Pancreas (tissue), 10 donors: ENCODE measurements at places on chromosomes 6 and 20. TPM values are rescaled to one million over a fixed set of nuclear protein-coding genes. Genes with fewer than 3 reads are reported as not detected.

DNA sequence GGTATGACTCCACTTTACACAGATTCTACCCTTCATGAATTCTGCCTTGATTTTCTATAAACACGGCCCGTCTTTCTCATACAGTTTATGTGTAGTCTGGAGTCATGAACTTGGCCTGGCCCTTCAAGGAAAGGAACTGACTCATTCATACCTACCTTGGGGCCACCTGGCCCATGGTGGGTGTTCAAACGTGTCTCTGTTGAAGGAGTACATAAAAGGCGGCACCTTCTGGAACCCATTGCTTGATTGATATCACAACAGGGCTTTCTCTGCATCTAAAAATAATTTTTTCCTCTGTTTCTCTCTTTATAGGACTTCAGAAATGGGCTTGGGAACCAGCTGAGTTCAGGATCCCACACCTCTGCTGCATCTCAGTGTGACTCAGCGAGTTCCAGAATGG is 363.0 kb upstream of the SOX4 start:
- no peaks in the 10 kb centered on the region for H3K27me3 ChIP-seq
- H3K4me3 ChIP-seq, result no peak overlapping the region
- no peaks in the 10 kb centered on the region for H3K4me1 ChIP-seq

DNA sequence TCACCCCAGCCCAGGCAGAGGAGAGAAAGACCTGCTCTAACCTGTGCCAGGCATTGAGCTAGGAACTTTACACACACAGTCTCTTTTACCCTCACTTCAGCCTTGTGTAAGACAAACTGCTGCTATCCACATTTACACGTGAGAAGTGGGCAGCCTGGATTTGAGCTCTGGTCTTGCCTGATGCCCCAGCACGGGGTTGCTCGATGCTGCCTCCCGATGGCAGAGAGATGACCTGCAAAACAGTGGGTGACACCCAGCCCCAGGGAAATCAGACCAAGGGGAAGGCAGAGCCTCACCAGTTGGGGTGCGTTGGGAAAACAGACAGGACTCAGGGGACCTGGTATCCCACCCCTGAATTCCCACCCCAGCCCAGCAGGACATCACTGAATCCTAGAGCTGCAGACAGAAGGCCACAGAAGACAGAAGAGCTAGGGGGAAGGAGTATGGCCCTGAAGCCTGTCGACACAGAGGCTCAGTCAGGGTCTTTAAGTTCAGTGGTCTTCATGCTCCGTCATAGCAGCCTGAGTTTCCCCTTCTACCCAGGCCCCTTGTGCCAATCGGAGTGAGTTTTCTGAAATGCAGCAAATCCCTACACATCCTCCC is 990 bp downstream of the BPI start:
- no peaks in the 10 kb centered on the region for H3K36me3 ChIP-seq
- no peak for DNase-seq
- no peaks in the 10 kb centered on the region for H3K4me1 ChIP-seq
- H3K4me3 ChIP-seq, result no peak overlapping the region
- H3K27me3 ChIP-seq, result no peaks in the 10 kb centered on the region
- H3K27ac ChIP-seq, result no peak overlapping the region

DNA sequence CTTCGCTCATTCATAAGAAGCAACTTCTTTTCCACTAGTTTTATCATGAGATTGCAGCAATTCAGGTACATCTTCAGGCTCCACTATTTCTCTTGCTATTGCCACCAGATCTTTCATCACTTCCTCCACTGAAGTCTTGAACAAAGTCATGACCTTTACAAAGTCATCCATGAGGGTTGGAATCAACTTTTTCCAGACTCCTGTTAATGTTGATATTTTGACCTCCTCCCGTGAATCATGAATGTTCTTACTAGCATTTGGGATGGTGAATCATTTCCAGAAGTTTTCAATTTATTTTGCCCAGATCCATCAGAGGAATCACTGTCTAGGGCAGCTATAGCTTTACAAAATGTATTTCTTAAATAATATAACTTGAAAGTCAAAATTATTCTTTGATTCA is 1.5 kb downstream of the CENPQ start:
- H3K27ac ChIP-seq, result no peak overlapping the region
- no peak overlapping the region for H3K4me3 ChIP-seq
- no peaks in the 10 kb centered on the region for H3K27me3 ChIP-seq
- H3K36me3 ChIP-seq, result no peaks in the 10 kb centered on the region
- H3K4me1 ChIP-seq, result peaks cover 15% of the 10 kb centered on the region

DNA sequence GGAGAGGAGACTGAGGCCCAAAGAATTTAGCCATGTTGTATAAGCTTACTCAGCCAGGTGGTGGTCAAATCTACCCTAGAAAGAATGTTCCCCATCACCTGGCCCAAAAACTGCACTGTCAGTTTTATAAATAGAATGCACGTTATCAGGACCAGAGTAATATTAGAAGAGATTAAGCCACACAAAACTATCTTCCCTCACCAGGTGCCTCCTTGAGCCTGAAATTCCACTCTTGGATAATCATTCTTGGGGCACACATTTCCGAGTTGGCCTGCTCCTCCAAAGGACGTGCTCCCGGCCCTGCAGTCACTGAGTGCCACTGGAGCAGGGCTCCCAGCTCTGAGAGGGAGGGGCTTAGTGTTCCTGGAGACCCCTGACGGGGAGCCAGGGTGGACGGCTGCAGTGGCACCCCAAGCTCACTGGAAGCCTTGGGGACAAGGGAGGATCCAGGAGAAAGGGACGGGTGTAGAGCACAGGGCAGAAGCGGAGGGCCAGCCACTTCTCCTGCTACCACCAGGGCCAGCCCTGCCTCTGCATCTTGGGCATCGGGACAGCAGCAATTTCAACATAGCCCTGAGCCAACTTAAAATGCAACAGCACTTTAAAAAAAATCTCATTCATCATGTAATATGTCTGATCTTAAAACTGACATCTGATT is 160.8 kb upstream of the QKI start:
- H3K4me3 ChIP-seq, result no peak overlapping the region
- DNase-seq, result no peak

DNA sequence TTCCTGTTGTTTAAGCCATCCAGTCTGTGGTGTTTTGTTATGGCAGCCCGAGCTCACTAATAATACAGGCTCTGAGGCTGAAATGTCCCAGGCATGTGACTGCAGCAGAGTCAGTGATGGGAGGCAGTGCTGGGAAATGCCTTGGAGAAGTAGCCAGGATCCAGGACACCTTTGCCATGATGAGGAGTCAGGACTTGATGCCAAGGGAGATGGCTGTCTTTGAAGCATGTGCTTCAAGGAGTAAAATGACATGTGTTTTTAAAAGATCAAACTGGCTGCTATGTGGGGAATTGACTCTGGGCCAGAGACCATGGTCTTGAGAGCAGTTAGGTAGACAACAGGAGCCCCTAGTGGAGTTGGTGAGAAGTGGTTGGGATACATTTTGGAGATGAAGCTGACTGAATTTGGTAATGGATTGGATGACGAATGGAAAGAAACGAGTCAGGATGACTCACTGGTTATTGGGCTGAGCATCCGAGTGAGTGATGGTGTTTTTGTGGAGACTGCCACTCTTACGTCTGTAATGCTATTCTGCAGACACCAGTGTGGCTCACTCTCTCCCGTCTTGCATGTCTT is 322.2 kb downstream of the PLCB1 start:
- no peaks in the 10 kb centered on the region for H3K36me3 ChIP-seq
- no peaks in the 10 kb centered on the region for H3K4me1 ChIP-seq
- no peak for DNase-seq
- no peak overlapping the region for H3K27ac ChIP-seq
- H3K27me3 ChIP-seq, result no peaks in the 10 kb centered on the region

GRCh38 chr6:15527838-15528617 is 134.8 kb downstream of the DTNBP1 start:
- DNase-seq, result no peak
- H3K4me3 ChIP-seq, result no peak overlapping the region
- H3K36me3 ChIP-seq, result no peaks in the 10 kb centered on the region

DNA sequence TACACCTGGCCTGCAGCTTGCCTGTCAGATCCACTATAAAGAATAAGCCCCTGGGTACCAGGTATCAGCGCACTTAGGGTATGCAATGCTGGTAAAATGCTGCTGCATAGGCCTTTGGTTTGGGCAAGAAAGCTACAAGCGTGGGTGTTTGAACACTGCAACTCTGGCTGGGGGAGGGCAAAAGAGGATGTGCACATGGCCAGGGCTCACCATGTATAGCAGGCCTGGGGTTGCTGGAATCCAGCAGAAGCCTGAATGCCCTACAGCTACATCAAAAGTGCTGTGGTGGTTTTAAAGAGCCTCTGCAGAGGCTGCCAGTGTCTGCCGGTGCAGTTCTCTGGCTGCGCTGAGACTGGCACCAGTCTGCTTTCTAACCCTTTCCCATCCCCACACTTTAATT is 51.7 kb downstream of the UQCC1 start:
- no peak overlapping the region for H3K27ac ChIP-seq
- no peak overlapping the region for H3K4me3 ChIP-seq
- H3K27me3 ChIP-seq, result no peaks in the 10 kb centered on the region
- no peak for DNase-seq

DNA sequence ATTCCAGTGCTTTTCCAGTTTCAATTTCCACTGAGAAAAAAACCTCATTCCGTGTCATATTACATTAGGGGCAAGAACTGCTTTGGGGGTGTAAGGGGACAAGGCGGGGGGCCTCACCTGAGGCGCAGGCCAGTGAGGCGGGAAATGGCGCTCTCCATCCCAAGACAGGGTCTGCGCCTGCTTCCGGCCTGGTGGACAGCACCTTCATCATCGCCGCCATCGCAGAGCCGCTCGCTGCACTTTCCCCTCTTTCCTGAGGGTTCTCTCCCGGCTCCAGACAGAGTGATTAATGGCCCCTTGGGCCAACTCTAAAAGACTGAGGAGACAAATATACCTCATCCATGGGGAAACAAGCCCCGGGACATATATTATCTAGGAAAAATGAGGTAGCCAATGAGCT is 270.0 kb upstream of the SOX4 start:
- no peaks in the 10 kb centered on the region for H3K27me3 ChIP-seq
- H3K4me3 ChIP-seq, result no peak overlapping the region
- DNase-seq, result no peak
- H3K4me1 ChIP-seq, result no peaks in the 10 kb centered on the region
- H3K36me3 ChIP-seq, result no peaks in the 10 kb centered on the region

- no peak overlapping the region for H3K4me3 ChIP-seq
- H3K27ac ChIP-seq, result no peak overlapping the region
- H3K36me3 ChIP-seq, result no peaks in the 10 kb centered on the region
- no peaks in the 10 kb centered on the region for H3K27me3 ChIP-seq
Measured at GRCh38 chr20:17972121-17972520, 3.3 kb downstream of the MGME1 start.

DNA sequence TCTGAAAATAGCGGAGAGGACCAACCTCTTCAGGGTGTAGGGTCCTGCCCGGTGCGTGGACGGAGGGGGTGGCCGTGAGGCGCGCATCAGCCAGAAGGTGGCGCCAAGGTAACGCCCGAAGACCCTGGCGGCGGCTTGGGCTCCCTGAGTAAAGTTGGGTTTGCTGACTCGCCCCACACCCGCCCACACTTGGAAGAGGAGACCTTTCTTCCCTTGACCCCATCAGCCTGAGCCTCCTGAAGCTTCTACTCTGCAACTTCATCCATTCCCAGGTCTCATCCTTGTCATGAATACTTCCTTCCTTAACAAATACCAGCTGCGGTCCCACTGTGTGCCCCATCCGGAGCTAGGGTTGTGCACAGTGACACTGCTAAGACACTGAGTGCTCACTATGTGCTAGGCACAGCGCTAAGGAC is 14.6 kb downstream of the CD40 start:
- H3K36me3 ChIP-seq, result no peaks in the 10 kb centered on the region
- H3K27me3 ChIP-seq, result no peaks in the 10 kb centered on the region
- DNase-seq, result peak; percentile 85
- H3K27ac ChIP-seq, result no peak overlapping the region

GRCh38 chr6:165647041-165647440 is 16.0 kb downstream of the PDE10A start:
- H3K4me3 ChIP-seq, result no peak overlapping the region
- H3K27ac ChIP-seq, result no peak overlapping the region
- no peaks in the 10 kb centered on the region for H3K27me3 ChIP-seq

DNA sequence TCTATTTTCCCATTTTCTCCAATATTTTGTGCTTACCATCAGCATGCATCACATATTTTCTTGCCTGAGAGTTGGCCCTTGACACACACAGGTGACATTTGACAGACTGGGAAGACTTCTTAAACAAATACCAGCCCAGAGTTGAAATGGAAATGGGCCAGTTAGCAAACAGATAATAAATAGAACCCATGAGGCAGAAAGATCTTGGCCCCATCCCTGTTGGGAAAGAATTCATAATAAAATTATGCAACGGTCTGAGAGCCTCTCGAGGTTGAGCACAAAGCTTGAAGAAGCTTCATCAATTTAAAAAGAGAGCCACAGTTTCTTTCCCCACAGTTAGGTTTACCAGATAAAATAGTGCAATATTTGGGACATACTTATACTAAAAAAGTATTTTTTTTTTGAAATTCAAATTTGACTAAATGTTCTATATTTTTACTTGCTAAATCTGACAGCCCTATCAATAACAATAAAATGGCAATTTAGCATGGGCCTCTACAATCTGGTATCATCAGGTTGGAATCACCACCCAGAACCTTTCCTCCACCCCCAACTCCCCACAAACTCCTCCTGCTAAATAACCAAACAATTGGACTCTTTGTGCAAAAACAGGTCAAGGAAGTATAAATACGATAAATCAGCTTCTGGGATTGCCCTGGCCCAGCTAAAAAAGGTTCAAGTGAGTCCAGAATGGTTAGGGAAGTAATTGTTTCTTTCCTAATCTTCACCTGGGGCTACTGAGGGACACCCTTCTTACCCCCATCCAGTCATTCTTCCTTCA is 129.8 kb downstream of the CD164 start:
- no peak for DNase-seq
- H3K36me3 ChIP-seq, result no peaks in the 10 kb centered on the region
- no peak overlapping the region for H3K4me3 ChIP-seq
- H3K4me1 ChIP-seq, result peaks cover 8% of the 10 kb centered on the region
- H3K27me3 ChIP-seq, result no peaks in the 10 kb centered on the region

DNA sequence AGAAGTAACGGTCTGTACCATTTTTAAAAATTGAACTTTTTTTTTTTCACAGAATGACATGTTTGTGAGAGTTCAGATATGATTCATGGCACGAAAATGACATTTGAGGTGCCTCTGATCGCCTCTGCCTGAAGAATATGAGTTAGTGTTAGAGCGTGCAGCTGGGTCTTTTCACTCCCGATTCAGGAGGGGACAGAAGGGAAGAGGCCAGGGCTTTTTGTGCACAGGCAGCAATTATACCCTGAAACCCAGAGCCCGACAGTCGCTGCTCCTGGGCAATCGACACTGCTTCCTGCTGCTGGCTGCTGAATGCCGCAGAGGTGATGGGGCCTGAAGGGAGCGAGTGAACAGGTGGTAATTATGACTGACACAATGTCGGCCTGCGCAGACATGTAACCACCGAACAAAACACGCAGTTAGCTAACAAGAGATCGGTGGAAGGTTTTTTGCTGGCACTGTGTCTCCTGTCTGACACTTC is 652.0 kb upstream of the NOX3 start:
- H3K36me3 ChIP-seq, result no peaks in the 10 kb centered on the region
- DNase-seq, result no peak
- H3K4me3 ChIP-seq, result no peak overlapping the region
- H3K27me3 ChIP-seq, result no peaks in the 10 kb centered on the region
- no peak overlapping the region for H3K27ac ChIP-seq

GRCh38 chr6:149333266-149333620 is 15.7 kb downstream of the TAB2 start:
- no peak for DNase-seq
- H3K27me3 ChIP-seq, result no peaks in the 10 kb centered on the region
- no peak overlapping the region for H3K27ac ChIP-seq
- no peaks in the 10 kb centered on the region for H3K36me3 ChIP-seq
- H3K4me3 ChIP-seq, result no peak overlapping the region

The TFEB gene
- 6.5 TPM for total RNA-seq

The PRR18 gene
- 0.06 TPM for total RNA-seq

The PRSS16 gene
- total RNA-seq, result 23.9 TPM

The RCAN2 gene
- total RNA-seq, result 2.7 TPM

The FOXS1 gene
- 0.79 TPM for total RNA-seq
